Fibroblast of the conjunctiva (primary cell): ENCODE measurements at places on chromosomes 4 and X.

- no peak for DNase-seq
These were observed 72.7 kb upstream of the HGFAC start for GRCh38 chr4:3368841-3369760.

GRCh38 chr4:137998666-137999429 is 243.3 kb downstream of the SLC7A11 start:
- DNase-seq, result no peak

GRCh38 chr4:88893961-88894360 is 163.0 kb downstream of the FAM13A start:
- peak; percentile 22 for DNase-seq

DNA sequence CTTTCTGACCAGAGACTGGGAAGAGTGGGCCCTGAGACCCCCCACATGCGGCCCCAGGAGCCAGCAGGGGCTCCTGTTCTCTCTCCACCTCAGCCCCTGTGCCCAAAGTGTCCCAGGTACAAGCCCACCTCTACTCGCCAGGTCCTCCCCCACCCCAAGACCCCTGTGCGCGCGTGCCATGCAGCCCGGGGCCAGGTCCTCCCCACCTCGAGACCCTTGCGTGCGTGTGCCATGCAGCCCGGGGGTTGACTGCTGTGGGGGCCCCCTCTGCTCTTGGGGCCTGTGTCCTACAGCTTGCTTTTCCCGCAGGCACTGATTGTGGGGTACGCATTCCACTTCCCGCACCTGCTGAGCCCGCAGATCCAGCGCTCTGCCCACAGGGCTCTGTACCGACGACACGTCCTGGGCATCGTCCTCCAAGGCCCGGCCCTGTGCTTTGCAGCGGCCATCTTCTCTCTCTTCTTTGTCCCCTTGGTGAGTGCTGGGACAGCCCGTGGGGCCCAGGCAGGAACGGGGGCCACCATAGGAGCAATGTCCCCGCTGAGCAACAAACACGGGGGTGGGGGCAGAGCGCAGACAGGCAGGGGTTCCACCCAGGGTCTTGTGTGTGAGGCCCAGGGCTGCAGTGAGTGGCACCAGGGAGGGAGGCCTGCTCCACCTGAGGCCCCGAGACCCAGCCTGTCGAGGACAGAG is 20.3 kb downstream of the DGKQ start:
- no peak for DNase-seq

- DNase-seq, result no peak
These were observed 36.3 kb downstream of the POU4F2 start for GRCh38 chr4:146674829-146675570.

DNA sequence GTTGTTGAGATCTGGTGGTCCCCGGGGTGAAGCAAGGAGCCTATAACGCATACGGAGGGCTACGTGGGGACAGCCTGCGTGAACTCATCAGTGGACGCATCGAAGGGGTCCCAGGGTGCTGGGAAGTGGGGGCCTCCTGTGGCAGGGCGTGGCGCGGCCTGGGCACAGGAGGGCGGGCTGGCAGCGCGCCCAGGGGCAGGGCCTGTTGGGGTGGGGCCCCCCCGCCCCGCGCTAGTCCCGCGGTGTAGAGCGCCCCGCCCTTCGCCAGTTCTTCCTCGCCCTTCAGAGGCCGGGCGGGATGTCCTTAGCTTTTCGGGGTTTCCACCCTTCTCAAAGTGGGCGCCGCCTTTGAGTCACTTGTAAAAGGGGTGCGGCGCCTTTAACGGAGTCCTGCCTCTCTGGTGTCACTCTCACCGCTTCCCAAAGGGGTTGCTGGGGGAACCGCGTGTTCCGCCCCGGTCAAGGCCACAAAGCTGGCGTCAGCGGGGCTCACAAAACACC is 632 bp downstream of the PLP2 start:
- DNase-seq, result peak; percentile 45

- DNase-seq, result no peak
These were observed 38.2 kb downstream of the TRPC3 start for GRCh38 chr4:121913667-121914066.

GRCh38 chr4:152352215-152352614 is 183.7 kb downstream of the FBXW7 start:
- no peak for DNase-seq

GRCh38 chr4:56681853-56682525 is 893 bp upstream of the HOPX start:
- no peak for DNase-seq

- DNase-seq, result no peak
These were observed 19.4 kb downstream of the SEPTIN11 start for GRCh38 chr4:76968937-76969336.

DNA sequence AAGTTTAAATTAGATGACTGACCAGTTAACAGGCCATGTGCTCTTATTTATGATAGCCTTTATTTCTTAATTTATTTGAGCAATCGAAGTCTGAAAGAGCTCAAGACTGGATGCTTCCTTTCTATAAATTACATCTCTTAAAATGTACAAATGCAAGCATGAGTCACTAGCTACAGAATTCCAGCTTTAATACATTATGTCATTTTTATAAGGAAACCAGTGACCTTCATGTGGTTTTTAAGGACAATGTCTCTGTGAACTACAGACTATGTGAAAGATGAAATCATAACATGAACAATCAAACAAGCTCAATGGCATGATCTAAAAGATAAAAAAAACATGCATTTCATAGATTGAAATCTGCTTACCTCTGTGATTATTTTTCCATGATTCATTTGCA is 15.4 kb downstream of the HTR2C start:
- DNase-seq, result no peak

DNA sequence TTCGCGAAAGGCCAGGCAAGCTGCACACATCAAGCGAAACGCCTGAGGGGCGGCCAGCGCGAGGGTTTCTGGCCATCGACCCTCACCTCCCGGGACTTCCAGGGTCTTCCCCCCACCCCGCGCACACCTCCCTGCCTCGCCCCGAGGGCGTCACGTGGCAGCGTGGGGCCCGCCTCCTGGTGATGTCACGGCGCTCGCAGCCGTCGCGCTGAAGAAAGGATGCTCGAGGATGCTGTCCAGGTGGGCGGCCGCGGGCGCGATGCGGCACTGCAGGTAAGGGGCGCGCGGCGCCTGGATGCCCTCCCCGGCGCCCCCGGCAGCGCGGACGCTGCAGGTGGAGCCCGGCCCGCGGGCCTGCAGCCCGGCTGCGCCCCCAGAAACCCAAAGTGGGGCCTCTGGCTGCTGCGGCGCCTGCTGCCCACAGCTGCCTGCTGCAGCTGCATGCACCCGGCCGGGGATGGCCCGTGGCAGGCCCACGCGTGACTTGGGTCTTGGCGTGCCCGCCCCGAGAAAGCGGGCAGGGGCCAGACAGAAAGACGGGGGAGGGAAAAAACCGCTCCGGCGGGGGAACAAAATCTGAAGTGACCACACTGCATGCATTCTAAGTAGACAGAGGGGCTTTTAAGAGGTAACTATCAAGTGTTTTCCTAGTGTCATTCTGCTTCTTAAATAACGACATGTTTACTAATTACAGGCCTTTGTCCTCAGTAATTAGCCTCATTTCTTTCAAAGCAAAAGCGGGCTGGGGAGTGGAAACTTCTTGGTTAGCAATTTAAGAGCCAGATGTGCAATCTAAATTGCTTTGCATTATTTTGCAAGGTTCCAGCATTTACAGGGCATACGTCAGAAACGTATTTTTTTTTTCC is 1.7 kb downstream of the CLCN4 start:
- DNase-seq, result no peak

GRCh38 chr4:18077808-18078207 is 56.3 kb upstream of the LCORL start:
- no peak for DNase-seq

DNA sequence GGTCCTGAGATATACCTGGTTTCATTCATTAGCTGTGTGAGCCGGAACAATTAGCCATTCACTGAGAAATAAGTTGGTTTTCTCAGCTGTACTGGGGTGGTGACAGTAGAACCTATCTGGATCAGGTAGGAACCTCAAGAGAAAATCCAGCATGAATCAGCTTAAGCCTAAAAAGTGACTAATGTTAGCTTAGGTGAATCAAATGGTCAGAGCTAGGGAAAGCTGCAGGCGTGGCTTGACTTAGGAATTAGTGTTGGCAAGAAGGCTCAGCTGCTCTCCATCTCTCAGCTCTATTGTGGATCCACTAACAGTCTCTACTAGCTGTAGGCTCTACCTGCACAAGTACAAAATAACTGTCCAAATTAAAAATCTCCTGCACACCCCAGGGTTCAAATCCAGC is 1025.5 kb downstream of the RAB28 start:
- no peak for DNase-seq

GRCh38 chrX:45771560-45772340 is 571.1 kb upstream of the DIPK2B start:
- no peak for DNase-seq

- DNase-seq, result peak; percentile 40
These were observed 334.5 kb upstream of the SLC7A11 start for GRCh38 chr4:138576684-138577083.

GRCh38 chr4:32661229-32661628 is 1941.1 kb downstream of the PCDH7 start:
- no peak for DNase-seq

DNA sequence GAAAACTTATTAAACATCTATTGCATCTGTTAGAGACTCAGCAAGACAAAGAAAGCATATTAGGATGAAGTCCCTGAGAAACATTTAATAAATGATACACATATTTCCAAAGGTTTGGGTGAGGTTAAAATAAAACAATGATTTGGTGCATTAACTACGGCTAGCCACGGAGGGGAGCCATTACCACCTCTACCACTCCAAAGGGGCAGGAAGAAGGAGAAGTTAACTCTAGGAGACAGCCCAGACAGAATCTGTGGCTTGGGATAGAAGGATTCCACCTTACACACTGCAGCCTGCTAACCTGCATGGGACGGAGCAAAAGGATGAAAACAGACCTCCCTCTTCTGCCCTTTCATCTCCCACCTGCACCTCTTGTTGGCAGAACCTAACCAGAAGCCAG is 189.1 kb upstream of the C1QTNF7 start:
- DNase-seq, result peak; percentile 57

- DNase-seq, result no peak
These were observed 51.4 kb upstream of the VCX3B start for GRCh38 chrX:8413279-8413678.

DNA sequence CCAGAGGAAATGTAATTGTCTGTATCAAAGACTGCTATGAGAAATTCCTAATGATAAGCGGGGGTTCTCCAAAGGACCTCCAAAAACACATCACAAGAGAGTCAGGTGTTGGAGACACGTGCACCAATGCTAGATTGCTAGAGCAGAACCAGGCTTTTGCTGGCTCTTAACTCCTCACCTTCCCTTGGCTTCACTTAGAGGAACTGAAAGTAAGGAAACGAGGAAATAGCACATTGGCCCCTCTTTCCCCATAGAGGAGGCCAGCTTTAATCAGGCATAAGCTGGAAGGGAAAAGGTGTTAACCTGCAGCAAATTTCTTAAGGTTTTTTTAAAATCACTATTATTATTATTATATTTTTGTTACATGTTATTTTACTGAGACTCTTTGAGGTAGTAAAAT is 13.6 kb downstream of the OTC start:
- DNase-seq, result no peak

DNA sequence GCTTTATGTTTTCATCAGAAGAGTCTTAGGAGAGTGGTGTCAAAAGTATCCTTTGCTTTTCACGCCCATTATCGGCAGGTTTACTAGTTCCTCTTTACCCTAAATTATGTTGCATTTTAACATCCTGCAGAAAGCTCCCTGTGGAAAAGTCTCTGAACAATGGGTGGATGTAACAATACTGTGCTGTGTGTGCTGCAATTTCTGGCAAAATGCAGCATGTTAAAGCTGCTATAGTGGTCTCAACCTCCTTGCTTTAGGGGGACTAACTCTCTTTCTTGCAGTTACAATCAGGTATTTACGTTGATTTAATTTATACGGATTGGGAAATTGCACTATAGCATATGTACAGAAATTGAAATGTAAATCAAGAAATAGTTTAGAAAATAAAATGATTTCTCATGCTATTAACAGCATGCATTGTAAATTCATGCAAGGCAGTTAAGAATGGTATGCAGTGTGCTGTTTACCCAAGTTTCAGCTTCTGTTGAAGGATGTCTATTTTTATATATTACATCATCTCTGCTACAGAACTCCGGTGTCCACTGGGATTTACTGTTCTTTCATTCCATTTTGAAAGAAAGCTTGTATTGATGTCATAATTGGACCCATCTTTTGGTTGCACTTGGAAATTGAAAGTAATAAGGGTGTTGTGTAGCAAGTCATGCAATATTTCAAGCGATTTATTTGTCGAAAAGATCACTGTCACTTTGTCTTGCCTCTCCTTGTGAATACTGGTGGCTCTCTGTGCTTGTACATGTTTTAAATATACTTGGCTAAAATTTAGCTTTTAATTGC is 145.7 kb downstream of the RAPGEF2 start:
- peak; percentile 91 for DNase-seq

GRCh38 chr4:38822748-38823303 is 18.2 kb upstream of the TLR1 start:
- DNase-seq, result no peak

GRCh38 chrX:152893980-152894610 is 3.8 kb upstream of the ZNF185 start:
- DNase-seq, result no peak

DNA sequence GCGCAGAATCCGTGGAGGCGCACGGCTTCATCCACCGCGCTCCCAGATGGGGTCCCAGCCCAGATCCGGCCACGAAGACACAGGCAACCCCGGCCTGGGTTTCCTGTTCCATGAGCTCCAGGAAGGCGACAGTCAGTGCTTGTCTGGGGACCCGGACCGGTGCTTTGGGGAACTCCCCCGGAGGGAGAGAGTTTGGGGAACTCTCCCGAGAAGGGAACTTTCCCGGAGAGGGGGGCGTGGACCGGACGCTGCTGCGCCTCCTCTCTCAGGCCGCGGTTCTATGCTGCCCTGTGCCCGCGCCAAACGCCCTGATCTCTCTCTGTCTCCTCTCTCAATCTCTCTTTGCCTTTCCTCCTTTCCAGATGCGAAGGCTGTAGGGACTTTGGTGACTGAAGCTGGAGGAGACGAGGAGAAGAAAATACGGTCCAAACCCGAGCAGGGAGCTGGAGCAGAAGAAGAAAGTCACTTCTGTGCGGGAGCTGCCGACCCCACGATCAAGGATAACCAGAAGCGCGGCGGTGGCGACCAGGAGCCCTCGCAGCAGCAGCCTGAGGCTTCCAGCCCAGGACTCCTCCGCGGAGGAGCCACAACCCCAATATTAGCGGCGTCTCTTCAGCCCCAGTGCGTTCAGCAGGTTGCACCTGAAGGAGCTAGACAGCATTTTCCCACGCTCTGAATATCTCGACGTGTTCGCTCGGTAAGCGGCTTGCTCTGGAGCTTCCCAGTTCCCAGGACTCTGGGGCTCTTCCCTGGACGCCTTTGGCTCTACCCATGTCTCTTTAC is 47.6 kb upstream of the NKAP start:
- no peak for DNase-seq

GRCh38 chrX:19840899-19841648 is 46.3 kb downstream of the SH3KBP1 start:
- DNase-seq, result no peak

GRCh38 chr4:176789955-176790354 is 2.8 kb downstream of the VEGFC start:
- peak; percentile 66 for DNase-seq

GRCh38 chr4:155906554-155907247 is 3.2 kb downstream of the TDO2 start:
- DNase-seq, result peak; percentile 99

- no peak for DNase-seq
These were observed 311.7 kb upstream of the CTSO start for GRCh38 chr4:156265407-156265806.
